ENCODE measurements at places on chromosomes 16 and 17.

GRCh38 chr16:87603684-87604633 lies 1.7 kb downstream of the JPH3 start:
- DNase-seq: peak; percentile 5

GRCh38 chr17:30199600-30199999 lies 35.9 kb downstream of the SLC6A4 start:
- DNase-seq: no peak

DNA sequence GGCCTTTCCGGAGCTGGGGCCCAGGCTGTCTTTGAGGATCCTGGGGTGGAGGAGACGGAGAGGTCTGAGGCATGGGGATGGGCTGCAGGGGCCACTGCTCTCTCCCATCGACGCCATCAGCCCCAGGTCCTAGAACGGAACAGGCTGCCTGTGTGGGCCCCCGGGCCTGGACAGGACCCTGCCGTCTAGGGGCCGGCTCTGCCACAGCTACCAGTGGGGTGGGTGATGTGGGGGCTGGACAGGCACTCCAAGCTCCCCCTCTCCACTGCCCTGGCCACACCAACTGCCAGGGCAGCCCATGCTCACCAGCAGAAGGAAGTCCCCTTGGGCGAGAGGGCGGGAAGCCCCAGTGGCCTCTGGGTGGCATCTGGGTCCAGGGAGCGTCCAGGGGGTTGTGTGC lies 37.8 kb downstream of the ENGASE start:
- DNase-seq: no peak

- DNase-seq: no peak
These were observed 92.0 kb upstream of the CCL2 start for GRCh38 chr17:34163123-34163522.

GRCh38 chr16:65117811-65118448 lies 3.9 kb downstream of the CDH11 start:
- peak; percentile 57 for DNase-seq

All from DMS79 treated with DMSO at 0.1 percent for 48 hours (cell line).